ENCODE measurements at places on chromosomes 3 and 15.

GRCh38 chr3:37673401-37673800 is 188.3 kb upstream of the CTDSPL start:
- no peak for DNase-seq

DNA sequence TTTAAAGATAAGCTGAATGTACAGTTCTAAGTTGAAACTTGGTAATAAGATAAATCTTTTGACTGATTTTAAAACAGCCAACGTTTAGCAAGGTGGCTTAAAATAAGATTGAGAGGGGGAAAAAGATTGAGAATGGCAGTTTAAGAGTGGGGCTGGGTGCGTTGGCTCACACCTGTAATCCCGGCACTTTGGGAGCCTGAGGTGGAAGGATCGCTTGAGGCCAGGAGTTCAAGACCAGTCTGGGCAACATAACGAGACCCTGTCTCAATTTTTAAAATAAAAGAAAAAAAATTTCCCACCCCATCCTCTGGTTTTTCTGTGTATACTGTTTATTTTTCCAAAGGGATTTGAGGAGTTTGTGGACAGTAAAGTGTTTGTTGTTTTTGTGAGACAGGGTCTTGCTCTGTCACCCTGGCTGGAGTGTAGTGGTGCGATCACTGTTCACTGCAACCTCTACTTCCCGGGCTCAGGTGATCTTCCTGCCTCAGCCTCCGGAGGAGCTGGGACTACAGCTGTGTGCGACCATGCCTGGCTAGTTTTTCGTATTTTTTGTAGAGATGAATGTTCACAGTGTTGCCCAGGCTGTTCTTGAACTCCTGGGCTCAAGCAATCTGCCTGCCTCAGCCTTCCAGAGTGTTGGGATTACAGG is 3.0 kb downstream of the MAPK6 start:
- no peak for DNase-seq

- DNase-seq: no peak
Measured at GRCh38 chr3:136664771-136665170, 87.4 kb downstream of the STAG1 start.

GRCh38 chr15:40287968-40288367 is 5.1 kb upstream of the ANKRD63 start:
- no peak for DNase-seq

DNA sequence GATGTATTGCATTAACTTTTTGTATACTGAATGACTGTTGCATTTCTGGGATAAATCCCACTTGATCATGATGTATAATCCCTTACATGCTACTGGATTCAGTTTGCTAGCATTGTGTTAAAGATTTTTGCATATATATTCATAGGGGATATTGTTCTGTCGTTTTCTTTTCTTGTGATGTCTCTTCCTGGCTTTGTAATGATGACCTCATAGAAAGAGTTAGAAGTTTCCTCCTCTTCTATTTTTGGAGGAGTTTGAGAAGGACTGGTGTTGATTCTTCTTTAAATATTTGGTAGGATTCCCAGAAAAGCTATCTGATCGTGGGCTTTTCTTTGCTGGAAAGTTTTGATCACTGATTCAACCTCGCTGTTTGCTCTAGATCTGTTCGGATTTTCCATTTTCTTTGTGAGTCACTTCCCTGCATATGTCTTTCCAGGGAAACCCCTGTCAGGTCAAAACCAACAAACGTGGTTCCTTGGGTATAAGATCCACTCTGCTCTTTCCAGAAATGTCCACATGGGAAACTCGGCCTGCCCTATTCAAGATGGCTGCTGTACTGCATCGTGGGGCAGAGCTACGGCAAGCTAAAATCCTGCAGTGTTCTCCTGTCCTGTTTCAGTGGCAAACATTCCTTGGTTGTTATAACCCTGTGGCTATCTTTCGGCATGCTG is 120.4 kb downstream of the GABRG3 start:
- no peak for DNase-seq

GRCh38 chr3:10855083-10855870 is 39.2 kb downstream of the SLC6A11 start:
- no peak for DNase-seq

- no peak for DNase-seq
Measured at GRCh38 chr3:181432992-181433391, 278.7 kb upstream of the SOX2 start.

- DNase-seq: no peak
Measured at GRCh38 chr3:197368821-197369220, 70.4 kb upstream of the DLG1 start.

GRCh38 chr3:5036858-5037257 is 57.6 kb downstream of the BHLHE40 start:
- DNase-seq: no peak

GRCh38 chr15:62648954-62649353 is 393.6 kb upstream of the TPM1 start:
- DNase-seq: no peak

- DNase-seq: no peak
Measured at GRCh38 chr15:69729167-69729748, 276.6 kb downstream of the RPLP1 start.

- DNase-seq: peak; percentile 74
Measured at GRCh38 chr3:127748754-127749327, 73.5 kb downstream of the MGLL start.

DNA sequence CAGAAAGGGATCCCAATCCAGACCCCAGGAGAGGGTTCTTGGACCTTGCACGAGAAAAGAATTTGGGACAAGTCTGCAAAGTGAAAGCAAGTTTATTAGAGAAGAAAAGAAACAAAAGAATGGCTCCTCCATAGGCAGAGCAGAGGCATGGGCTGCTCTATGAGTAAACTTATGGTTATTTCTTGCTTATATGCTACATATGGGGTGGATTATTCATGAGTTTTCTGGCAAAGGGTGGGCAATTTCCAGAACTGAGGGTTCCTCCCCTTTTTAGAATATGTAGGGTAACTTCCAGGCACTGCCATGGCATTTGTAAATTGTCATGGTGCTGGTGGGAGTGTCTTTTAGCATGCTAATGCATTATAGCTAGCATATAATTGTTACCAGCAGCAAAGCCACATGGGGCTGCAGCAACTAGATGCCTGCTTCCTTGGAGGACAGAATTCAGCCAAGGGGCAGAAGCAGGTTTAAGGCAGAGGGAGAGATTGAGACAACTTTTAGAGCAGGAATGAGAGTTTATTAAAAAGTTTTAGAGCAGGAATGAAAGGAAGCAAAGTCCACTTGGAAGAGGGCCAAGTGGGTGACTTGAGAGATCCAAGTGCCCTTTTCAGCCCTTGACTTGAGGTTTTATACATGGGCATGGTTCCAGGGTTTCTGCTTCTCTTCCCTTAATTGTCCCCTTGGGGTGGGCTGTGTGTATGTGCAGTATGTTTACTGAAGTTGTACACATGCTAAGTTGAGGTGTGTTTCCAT is 41.3 kb downstream of the METTL6 start:
- DNase-seq: no peak

Measured in G401 (cell line).